Osteoblast (primary cell): ENCODE measurements at places on chromosomes 13 and 19. TPM values are rescaled to one million over a fixed set of nuclear protein-coding genes. Genes with fewer than 3 reads are reported as not detected.

Gene PSENEN
- 8.8 and 11.6 TPM in 2 replicates for total RNA-seq

Gene ZNF761
- 13.0 and 16.5 TPM in 2 replicates for total RNA-seq

Gene INSL3
- total RNA-seq = not detected in 2 replicates

Gene FARP1
- 30.6 and 36.2 TPM in 2 replicates for total RNA-seq

Gene CLDN10
- total RNA-seq = not detected in 2 replicates

DNA sequence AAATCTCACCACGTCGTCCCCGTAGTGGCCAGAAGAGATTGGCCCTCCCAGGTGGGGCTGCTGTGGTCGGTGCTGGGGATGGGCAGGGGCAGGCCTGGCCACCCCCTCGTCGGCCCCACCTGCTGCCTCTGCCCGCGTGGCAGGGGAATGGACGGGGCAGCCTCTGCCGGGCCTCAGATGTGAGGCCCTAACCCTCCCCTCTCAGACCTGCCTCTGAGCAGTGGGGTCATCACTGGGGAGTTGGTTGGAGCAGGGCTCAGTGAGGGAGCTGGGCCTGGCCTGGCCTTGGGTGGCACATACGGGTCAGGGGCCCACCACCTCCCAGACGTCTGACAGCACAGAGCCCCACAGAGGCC lies 41.5 kb downstream of the MCF2L start:
- no peak overlapping the region for H3K27ac ChIP-seq
- H3K27me3 ChIP-seq = no peaks in the 10 kb centered on the region
- no peak overlapping the region for H3K4me3 ChIP-seq
- H3K4me1 ChIP-seq = no peaks in the 10 kb centered on the region
- no peak for DNase-seq

GRCh38 chr19:44745341-44745831 lies 3.1 kb upstream of the BCL3 start:
- H3K4me3 ChIP-seq = no peak overlapping the region
- no peaks in the 10 kb centered on the region for H3K27me3 ChIP-seq
- peak; percentile 95 for DNase-seq

GRCh38 chr13:104181526-104182231 lies 1115.5 kb upstream of the SLC10A2 start:
- no peaks in the 10 kb centered on the region for H3K36me3 ChIP-seq
- no peaks in the 10 kb centered on the region for H3K4me1 ChIP-seq
- H3K4me3 ChIP-seq = no peak overlapping the region
- no peaks in the 10 kb centered on the region for H3K27me3 ChIP-seq
- H3K27ac ChIP-seq = no peak overlapping the region
- DNase-seq = no peak

GRCh38 chr19:28396287-28396831 lies 816.6 kb downstream of the UQCRFS1 start:
- no peak for DNase-seq
- no peak overlapping the region for H3K4me3 ChIP-seq
- no peaks in the 10 kb centered on the region for H3K4me1 ChIP-seq
- no peaks in the 10 kb centered on the region for H3K36me3 ChIP-seq
- no peaks in the 10 kb centered on the region for H3K27me3 ChIP-seq

GRCh38 chr19:50779504-50780457 lies 9.5 kb downstream of the GPR32 start:
- H3K36me3 ChIP-seq = no peaks in the 10 kb centered on the region
- no peak overlapping the region for H3K27ac ChIP-seq
- peaks cover 48% of the 10 kb centered on the region for H3K27me3 ChIP-seq
- peaks cover 9% of the 10 kb centered on the region for H3K4me1 ChIP-seq

GRCh38 chr13:97849305-97849704 lies 104.2 kb upstream of the IPO5 start:
- peaks cover 2% of the 10 kb centered on the region for H3K27me3 ChIP-seq
- peaks cover 10% of the 10 kb centered on the region for H3K4me1 ChIP-seq
- peak; percentile 62 for DNase-seq
- H3K4me3 ChIP-seq = no peak overlapping the region
- H3K27ac ChIP-seq = no peak overlapping the region

GRCh38 chr13:46507981-46508380 lies 45.0 kb upstream of the LRCH1 start:
- H3K36me3 ChIP-seq = no peaks in the 10 kb centered on the region
- H3K27ac ChIP-seq = no peak overlapping the region
- H3K27me3 ChIP-seq = peaks cover 17% of the 10 kb centered on the region
- H3K4me3 ChIP-seq = no peak overlapping the region
- no peak for DNase-seq

GRCh38 chr19:23527797-23528196 lies 132.5 kb upstream of the ZNF91 start:
- no peak overlapping the region for H3K4me3 ChIP-seq
- H3K36me3 ChIP-seq = no peaks in the 10 kb centered on the region
- H3K27me3 ChIP-seq = no peaks in the 10 kb centered on the region

DNA sequence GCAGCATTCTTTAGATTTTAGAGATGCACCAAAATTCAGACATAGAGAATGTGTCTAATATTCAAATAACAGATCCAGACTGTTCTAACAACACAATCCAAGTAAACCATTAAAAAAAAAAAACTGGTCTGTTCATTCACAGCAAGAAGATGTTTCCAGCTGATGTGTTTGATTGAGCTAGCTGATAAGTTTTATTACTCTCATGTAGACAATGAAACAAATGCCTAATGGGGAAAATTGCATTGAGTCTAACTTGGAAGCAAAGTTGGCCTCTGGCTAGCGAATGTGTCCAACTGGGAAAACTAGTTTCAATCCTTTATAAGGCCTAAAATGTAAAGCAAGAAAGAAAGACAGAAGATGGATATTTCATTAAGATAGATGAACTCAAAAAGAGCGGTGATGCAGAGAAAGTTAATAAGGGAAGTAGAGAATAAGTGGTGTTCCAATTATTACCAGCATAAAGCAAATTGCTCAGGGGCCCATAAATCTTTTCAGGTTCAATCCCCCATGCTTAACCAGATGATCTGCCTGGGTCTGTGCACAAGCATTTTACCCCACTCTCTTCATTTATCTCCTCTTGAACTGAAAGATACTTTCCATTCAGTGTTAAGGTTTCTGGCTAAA lies 54.2 kb downstream of the PCDH9 start:
- no peak for DNase-seq
- no peak overlapping the region for H3K4me3 ChIP-seq
- H3K36me3 ChIP-seq = no peaks in the 10 kb centered on the region
- H3K27me3 ChIP-seq = no peaks in the 10 kb centered on the region

DNA sequence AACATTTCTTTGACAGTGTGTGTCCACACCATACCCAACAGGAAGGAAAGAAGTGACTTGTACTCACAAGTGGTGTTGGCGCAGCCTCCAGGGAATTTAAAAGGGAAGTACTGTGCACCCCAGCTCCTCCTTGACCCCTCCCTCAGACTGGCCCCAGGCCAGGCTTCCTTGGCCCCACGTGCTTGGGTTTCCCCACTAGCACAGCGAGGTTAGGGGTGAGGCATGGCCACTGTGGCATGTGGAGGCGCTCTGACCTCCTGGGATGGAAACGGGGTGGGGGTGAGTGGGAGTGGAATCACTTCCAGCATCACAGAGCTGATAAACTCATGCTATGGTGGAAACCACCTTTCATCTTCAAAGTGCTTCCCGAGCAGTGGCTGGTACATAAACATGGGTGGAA lies 168.6 kb downstream of the ZNF536 start:
- H3K36me3 ChIP-seq = no peaks in the 10 kb centered on the region
- no peaks in the 10 kb centered on the region for H3K4me1 ChIP-seq
- no peak for DNase-seq
- no peak overlapping the region for H3K27ac ChIP-seq

DNA sequence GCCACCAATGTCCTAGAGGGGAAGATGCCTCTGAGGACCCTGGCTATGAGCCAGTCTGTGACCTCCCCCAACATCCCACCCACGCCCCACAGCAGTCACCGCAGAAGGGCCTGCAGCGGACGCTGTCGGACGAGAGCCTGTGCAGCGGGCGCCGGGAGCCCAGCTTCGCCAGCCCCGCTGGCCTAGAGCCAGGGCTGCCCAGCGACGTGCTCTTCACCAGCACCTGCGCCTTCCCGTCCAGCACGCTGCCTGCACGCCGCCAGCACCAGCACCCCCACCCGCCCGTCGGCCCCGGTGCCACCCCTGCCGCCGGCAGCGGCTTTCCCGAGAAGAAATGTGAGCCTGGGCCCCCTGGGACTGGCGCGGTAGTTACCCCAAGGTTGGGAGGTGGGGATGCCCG lies 30.6 kb downstream of the DPF1 start:
- H3K4me1 ChIP-seq = no peaks in the 10 kb centered on the region
- no peak overlapping the region for H3K27ac ChIP-seq
- no peaks in the 10 kb centered on the region for H3K27me3 ChIP-seq
- H3K36me3 ChIP-seq = peaks cover 4% of the 10 kb centered on the region
